ENCODE measurements at places on chromosomes 6 and 20.

GRCh38 chr6:2938004-2938631 is 33.2 kb downstream of the SERPINB6 start:
- no peak for DNase-seq

GRCh38 chr20:36377348-36378326 is 71.5 kb downstream of the DLGAP4 start:
- no peak for DNase-seq

GRCh38 chr20:33915726-33916331 is 77.9 kb upstream of the RALY start:
- peak; percentile 73 for DNase-seq

DNA sequence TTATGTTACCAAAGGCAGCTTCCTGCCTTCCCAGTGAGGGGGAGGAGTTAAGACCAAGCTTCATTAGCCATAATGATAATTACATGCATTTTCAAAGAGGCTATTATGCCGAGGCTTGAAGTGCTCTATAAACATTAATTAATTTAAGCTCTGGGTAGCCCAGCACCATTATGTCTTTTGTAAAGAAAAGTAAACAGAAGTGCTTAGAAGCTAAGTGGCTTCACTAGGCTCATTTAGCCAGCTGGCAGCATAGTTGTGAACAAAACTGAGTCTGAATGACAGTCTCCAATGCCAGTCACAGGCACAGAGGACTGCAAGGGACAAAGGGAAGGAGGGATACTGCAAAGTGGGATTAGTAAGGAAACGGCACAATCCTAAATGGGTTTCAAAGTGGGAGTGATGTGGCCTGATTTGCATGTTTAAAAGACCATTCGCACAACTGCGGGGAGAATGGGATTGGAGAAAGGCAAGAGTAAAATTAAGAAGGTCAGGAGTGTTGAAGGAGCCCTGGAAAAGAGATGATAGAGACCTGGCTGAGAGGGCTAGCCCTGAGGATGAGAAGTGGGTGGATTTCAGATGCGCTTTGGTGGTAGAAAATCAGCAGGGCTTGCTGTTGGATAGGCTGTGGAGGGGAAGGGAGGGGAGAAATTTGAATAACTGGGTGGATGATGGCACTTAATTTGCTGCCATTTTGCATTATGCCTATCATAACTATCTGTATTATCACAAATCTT is 20.1 kb upstream of the ISM1 start:
- no peak for DNase-seq

DNA sequence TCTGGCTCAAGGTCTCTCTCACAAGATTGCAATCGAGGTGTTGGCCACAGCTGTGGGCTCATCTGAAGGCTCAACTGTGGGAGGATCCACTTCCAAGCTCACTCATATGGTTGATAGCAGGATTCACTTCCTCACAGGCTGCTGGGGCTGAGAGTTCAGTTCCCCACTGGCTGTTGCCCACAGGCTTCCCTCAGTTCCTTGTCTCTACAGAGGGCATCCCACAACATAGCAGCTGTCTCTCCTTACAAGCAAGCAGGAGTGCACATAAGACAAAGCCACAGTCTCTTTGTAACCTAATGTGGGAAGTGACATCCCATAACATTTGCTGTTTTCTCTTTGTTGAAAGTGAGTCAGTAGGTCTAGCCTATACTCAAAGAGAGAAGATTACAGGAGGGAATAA is 14.0 kb downstream of the SPATS1 start:
- no peak for DNase-seq

DNA sequence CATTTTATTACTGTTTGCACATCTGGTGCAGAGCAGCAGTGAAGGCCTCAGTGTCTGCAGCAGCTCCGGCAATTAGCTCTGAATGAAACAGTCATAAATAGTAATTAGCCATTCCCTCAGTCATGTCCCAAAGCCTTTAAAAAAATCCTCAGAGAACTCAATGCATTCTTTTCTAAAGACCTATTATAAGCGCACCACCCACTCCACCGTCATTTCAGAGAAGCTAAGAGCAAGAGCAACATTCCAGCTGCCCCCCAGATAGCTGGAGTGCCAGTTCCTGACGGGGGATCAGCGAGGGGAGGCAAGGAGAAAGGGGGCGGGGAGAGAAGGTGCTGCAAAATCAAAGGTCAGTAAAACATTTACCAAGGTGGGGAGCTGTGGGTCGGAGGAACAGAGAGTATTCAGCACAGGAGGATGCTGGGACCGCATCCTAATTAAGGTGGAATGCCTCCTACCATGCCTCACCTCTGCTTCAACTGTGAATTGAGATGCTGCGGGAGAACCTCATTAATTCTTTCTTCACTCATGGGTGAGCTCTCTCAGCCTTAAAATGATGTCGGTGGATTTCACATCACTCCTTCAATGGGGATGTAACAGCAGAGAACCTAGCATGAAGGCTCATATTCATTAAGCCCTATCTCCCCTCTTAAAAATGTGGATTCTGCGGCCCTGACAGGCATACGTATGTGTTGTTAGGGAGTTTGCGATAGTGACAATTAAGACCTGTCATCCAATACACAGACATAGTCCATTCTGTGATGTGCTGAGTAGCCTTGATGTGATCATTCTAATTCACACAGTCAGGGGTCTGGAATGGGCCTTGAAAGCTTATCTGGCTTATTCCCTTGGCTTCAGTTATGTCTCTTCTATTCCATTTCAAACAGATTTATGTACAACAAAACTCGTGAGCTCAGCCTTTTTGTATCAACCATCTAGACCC is 469.5 kb upstream of the NRSN1 start:
- no peak for DNase-seq

GRCh38 chr20:9928281-9928737 is 89.4 kb upstream of the PAK5 start:
- no peak for DNase-seq

GRCh38 chr6:8819446-8819845 is 384.1 kb upstream of the SLC35B3 start:
- no peak for DNase-seq

- no peak for DNase-seq
Measured at GRCh38 chr20:32448306-32449056, 90.3 kb downstream of the ASXL1 start.

GRCh38 chr6:170137911-170138910 is 152.7 kb downstream of the DLL1 start:
- no peak for DNase-seq

DNA sequence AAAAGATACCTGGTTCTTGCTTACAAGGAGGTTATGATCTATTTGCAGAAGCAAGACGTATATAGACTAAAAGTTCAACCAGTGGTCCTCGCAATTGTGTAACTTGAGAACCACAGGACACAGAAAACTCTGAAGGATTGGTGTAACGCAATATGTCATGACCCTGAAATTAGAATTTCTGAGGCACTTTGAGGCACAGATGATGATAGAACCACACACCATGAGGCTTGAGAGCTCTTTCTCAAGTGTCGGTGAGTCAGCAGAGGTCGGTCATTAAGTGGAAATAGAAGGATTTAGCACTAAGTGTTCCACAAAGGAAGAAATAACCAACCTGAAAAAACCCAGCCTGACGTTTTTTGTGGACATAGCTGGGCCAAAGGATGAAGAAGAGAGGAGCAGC is 15.3 kb upstream of the CCN2 start:
- DNase-seq: no peak

GRCh38 chr20:61932199-61932592 is 133.5 kb downstream of the TAF4 start:
- DNase-seq: no peak

DNA sequence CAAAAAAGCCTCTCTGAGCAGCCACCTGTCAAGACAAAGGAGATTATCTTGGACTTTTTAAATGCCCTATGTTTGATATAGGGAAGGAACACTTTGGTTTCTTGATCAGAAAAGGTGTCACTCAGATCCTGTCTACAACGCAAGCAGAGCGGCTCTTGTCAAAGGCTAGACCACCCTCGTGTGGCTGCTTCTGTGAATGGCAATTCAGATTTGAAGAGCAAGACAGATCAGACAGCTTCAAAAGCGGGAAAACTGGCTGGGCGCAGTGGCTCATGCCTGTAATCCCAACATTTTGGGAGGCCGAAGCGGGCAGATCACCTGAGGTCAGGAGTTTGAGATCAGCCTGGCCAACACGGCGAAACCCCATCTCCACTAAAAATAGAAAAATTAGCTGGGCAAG is 10.1 kb upstream of the NXT1 start:
- peak; percentile 64 for DNase-seq

GRCh38 chr6:111306104-111306888 is 176.7 kb downstream of the REV3L start:
- no peak for DNase-seq

DNA sequence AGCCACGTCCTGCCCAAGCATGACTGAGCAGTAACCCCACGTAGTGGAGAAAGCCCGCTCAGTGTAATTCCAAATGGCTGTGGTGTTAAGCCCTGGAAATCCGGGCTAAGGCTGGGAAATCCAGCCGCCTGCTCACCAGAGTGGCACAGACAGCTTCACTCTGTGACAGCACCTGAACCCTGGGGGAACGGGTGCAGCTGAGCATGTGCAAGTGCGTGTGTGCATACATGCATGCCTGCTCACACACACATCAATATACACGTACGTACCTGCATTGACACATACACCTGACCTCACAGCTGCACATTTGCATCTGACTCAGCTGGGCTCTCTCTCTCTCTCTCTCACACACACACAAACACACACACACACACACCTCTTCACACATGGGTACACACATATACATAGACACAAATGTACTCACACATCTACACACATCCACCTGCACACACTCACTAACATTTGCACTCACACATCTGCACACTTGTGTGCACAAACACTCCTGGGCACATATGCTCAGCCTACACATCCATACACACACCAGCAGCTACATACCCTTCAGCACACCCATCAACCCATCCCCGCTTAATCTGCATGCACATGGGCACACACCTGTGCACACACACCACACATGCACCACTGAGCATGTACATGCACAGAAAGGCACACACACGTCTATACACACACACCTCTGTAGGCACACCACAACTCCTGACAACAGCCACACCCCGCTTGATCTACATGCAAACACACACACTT is 114.1 kb downstream of the GRM4 start:
- no peak for DNase-seq

- no peak for DNase-seq
Measured at GRCh38 chr6:168870982-168871381, 382.7 kb downstream of the THBS2 start.

DNA sequence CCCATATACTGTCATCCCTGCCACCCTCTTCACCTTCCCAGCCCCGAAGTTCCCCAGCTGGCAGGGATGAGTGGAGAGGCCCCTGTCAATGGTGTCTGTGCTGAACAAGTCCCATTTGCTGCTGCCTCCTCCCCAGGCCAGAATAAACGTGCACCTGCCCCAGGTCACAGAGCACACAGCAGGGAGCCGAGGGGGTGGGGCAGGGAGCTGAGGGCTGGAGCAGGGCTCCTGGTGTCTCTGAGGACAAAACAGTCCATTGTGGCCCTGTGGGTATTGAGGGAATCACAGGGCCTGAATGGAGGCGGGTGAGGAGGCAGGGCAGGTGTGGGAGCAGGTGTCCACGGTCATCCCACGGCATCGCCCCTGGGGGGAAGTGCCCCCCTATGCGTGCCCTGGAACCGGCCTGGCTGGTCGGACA is 55.8 kb downstream of the SNAI1 start:
- no peak for DNase-seq

- no peak for DNase-seq
Measured at GRCh38 chr6:159464816-159465215, 228.2 kb downstream of the SOD2 start.

GRCh38 chr20:48695255-48695654 is 132.5 kb downstream of the PREX1 start:
- DNase-seq: no peak

GRCh38 chr6:36443471-36444428 is 950 bp downstream of the KCTD20 start:
- peak; percentile 24 for DNase-seq

DNA sequence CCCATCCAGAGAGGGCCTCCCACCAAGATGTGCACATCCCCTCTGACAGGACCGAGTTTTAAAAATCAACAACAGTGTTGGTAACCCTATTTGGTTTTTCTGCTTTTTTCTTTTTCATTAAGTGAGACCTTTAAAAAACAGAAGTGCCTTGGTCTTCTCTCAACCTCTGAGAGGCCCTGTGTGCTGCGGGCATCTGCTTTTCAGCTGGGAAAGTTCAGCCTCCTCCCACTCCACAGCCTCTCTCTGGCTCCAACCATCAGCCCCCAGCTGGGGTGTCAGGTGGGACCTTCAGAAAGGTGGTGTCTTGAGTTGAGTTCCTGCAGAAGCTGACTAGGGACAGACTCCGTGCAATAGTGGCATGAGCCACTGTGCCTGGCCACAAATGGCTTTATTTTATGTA is 64.6 kb upstream of the ZMYND8 start:
- DNase-seq: no peak

Data from activated CD8-positive, alpha-beta T cell treated with anti-CD3 and anti-CD28 coated beads for 36 hours (primary cell).